Bone marrow (tissue), 2 donors: ENCODE measurements at places on chromosomes 12 and 14.
A peak's percentile ranks its signal among the peaks of the same experiment; 100 is the strongest.

DNA sequence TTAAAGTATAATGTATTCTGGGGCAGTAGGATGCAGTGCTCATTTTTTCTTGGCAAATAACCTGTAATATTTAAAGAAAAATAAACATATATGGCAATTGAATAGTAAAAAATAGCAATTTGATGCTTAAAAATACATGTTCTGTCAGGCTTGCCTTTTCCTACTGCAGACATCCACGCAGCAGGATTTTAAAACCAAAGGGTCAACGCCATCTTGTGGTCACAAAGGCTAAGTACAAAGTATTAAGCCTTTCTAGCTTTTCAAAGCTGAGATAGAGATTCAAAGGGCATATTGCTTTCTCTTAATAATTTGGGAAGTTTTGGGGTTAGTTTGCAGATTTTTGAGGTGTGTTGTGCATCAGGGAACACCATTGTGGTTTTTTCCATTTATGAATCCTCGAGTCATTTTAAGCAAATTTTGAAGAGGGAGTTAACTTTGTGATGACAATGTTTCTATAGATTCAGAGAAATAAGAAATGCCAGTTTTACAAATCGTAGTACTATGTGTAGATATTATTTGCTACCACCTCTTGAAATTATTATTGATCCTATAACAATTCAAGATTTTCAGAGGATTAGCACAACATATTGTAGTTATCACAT is 4.7 kb upstream of the CCER1 start:
- no peak for DNase-seq

DNA sequence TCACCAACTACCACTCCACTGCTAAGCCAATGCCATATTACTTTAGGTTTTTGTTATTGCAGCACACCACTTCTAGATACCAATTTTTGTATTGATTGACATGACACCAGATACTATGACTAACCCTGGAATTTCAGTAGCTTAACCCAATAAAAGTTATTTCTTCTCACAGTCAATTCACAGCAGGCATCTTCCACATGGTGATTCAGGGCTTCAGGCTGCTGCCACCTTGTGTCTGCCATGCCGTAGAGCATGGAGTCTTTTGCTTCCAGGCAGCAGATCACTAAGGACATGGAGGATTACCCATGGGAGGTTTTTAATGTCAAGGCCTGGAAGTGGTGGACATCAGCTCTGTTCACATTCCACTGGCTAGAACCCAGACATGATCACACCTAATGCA is 56.4 kb upstream of the LTA4H start:
- DNase-seq = no peak

DNA sequence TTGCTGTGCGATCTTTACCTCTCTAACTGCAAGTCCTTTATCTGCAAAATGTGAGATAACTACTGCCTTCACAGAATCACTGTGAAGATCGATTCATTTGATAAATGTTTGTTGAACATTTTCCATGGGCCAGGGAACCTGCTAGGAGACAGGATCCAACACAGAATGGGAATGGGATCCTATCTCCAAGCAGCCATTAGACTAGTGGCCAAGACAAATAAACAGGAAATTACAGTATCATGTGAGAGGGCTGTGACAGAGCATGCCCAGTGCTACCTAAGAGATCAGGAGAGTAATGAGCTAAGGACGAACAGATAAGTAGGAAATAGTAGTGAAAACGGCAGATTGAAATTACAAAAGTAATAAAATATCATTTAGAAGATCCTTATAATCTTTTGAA is 105.7 kb downstream of the GRIN2B start:
- no peak for DNase-seq

DNA sequence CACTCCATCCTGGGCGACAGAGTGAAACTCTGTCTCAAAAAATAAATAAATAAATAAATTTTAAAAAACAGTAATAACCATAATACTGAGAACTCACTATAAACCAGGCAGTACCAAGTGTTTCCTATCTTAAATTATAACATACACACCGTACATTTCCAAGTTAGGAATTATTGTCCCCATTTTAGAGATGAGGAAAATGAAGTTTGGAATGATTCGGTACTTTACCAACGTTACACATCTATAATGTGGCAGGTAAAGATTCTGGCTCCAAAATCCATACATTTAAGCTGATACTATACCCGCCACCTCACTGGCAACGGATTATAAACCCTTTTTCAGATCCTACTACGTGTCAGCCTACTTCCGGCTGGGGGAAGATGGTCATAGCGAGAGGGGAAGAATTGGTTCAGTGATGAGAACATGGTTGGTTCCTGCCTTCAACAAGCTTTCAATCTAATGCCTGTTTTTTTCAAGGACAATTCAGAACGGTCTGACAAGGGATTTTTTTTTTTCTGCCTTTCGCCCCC is 105.9 kb upstream of the ATF7IP start:
- DNase-seq = no peak

GRCh38 chr12:20006871-20007730 is 361.2 kb upstream of the PDE3A start:
- DNase-seq = no peak

DNA sequence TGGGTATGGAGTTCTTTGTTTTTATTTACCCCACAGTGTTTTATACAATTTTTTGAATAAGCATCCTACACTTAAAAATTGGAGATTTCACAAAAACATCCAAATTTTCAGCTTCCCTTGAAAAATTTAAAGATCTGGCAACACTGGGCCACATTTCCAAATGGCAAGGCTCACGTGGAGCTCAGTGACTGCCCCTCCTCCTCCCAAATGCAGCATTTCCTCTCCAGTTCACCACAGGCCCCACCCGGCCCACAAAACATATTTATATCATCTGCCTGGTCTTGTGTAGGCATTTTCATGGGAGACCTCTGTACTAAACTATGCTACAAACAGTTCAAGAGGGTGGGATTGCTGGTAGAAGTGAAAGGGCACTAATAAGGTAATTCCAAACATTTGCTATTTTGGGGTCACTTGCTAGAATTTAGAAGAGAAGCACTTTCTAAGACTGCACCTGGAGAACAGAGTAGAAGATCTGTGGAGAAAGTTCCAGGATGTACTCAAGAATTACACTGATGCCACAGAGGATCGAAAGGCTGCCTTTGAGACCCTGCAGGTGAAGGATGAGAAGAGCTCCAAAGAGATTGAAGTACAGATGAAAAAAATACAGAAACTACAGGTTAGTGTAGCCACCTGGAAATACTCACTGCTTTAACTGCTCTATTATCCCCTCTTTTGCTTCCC is 7.3 kb downstream of the FKBP11 start:
- DNase-seq = no peak

- no peak for DNase-seq
Measured at GRCh38 chr12:93230326-93230720, 147.4 kb upstream of the NUDT4 start.

GRCh38 chr14:91392623-91393303 is 24.9 kb downstream of the CCDC88C start:
- DNase-seq = no peak

GRCh38 chr12:57216014-57216911 is at the start of gene NXPH4:
Gene NXPH4 (plus strand): TSS chr12:57216794. CDS start chr12:57216970, 176 bp downstream.
- no peak for DNase-seq

DNA sequence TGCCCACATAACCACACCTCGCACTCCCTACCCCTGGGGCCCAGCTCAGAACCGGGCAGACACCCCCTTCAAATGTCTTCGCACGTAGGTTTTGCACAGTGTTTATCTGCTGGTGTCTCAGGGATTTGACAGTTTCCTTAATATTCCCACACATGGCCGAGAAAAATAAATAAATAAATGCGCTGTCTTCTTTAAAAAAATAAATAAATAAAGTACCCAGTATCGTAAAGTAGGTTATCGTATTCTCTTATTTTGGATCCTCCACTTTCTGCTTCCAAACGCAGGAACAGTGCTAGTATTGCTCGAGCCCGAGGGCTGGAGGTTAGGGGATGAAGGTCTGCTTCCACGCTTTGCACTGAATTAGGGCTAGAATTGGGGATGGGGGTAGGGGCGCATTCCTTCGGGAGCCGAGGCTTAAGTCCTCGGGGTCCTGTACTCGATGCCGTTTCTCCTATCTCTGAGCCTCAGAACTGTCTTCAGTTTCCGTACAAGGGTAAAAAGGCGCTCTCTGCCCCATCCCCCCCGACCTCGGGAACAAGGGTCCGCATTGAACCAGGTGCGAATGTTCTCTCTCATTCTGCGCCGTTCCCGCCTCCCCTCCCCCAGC is 710 bp upstream of the FOS start:
- no peak for DNase-seq

DNA sequence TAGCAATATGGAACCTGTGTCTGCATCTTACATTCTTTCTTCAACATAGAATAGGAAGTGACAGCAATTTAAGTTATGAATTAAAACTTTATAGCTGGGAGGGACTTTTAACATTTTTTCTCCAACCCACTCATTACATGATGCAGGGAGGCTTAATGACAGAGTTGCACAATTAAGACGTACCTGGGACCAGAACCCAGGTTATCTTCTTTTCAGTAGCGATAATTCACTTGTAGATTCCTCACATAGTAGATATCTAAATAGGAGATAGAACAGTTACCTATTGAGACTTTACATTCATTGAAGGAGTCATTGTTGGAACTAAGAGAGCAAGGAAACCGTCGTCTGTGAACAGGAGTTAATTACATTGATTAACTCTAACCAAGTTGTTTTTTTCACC is 5.1 kb downstream of the SRGAP1 start:
- no peak for DNase-seq

- DNase-seq = peak; percentile 17
Measured at GRCh38 chr14:59870277-59871165, at the start of gene RTN1. Gene RTN1 (minus strand): TSS chr14:59870776. CDS start chr14:59870630, 146 bp downstream.

GRCh38 chr14:35384455-35385041 is 20.0 kb downstream of the NFKBIA start:
- no peak for DNase-seq

DNA sequence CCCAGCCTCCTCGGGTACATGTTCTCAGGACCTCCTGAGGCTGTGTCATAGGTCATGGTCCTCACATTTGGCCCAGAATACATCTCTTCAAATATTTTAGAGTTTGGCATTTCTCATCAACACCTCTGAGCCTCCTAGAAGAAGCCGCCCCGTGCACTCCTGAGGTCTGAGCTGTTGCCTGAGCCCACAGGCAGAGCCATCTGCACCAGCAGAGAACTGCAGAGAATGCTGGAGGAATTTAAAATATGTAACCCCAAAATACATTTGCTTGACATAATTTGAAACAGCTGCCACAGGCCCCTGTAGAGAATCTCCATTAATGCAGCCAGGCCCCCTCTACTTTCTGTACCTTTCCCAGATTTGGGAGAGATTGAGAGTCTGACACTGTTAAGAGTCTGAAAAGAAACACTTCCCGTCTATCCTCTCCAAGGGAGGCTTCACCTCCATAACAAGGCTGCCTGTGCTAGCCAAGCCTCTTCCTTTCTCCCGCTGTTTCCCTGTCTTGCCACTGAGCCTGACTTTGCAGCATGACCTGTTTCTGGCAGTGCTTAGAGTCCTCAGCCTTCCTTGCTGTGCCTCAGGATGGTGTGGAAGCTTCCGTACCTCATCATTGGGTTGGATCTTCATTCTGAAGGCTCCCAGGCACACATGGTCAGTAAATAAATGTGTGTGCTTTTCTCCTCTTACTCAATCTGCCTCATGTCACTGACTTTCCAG is 95.4 kb upstream of the SFSWAP start:
- DNase-seq = no peak

- DNase-seq = no peak
Measured at GRCh38 chr14:100329233-100330006, 6.3 kb downstream of the SLC25A47 start.

DNA sequence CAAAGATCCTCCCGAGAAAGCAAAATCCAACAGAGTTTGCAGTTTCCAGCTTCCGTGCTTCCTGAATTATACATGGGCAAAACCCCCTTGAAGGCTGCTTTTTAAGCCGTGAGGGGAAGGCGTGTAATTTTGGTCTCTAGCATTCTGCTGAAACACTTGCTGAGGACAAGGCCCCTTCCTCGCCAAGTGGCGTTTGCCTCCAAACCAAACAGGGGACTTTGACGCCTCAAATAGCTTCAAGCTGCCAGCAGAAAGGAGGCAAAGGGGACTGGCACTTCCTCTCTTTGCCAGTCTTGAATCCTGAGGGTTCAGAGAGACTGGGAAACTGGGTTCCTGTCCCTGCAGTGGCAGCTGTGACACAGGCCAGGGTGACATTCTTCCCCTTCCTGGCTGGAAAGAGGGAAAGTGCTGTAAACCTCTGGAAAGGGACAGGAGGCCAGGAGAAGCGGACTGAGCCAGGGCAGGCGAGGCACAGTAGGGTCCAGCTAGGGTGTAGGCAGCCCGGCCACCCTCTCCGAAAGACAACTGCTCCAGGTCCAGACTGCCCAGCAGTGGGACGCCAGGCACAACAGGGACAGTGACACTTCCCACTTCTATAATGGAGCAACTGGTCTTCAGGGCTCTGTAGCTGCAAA is 96.2 kb upstream of the MED13L start:
- no peak for DNase-seq

DNA sequence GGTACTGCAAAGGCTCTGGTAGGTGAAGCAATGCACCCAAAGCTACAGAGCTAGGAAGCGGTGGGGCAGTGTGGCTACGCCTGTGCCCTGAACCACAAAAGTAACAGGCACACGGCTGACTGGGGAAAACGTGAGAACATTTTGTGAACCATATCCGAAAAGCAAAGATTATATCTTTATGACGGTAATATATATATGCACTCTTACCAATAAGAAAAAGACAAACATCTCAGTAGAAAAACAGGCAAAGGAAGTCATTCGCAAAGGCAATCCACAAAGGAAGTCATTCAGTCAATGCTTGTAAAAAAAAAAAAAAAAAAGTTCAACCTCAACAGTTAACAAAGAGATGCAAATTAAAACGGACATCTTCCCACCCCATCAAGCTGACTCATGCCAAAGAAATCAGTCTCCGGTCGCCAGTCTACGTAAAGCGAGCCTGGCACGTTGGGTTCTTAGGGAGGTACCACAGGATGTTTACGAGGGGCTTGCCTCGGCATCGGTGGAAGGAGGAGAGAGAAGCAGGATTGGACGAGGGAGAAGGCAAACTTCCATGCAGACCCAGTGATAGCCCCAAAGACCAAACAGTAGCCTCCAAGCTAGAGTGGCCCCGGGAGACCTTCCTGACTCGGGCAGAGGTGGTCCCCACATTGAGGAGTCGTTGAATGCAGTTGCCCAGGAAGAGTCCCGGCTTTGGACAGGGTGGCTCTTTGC is 39.4 kb upstream of the PPP2R5C start:
- DNase-seq = no peak

GRCh38 chr12:57299514-57300016 is 48.6 kb upstream of the STAC3 start:
- no peak for DNase-seq

GRCh38 chr14:45785240-45785639 is 532.2 kb upstream of the MIS18BP1 start:
- DNase-seq = no peak

GRCh38 chr12:123948796-123949769 is 23.5 kb downstream of the CCDC92 start:
- DNase-seq = no peak

DNA sequence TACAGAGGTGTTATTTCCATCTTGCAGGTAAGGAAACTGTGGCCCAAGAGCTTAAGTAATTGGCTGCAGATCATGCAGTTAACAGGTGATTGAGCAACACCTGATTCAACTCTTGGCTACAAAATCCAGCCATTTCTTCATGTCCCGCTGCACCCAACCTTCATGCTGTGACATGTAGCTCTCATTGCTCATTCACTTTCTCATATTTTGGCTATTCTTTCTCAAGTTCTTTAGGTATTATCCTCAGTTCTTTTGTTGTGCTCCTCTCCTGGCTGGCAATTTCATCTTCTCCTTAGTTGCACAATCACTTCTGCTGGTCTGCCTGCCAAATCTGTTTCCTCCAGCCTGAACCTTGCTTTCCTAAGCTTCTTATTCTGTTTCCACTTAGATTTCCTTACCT is 300.8 kb downstream of the SSPN start:
- no peak for DNase-seq
